ENCODE measurements at places on chromosomes 4 and X.

DNA sequence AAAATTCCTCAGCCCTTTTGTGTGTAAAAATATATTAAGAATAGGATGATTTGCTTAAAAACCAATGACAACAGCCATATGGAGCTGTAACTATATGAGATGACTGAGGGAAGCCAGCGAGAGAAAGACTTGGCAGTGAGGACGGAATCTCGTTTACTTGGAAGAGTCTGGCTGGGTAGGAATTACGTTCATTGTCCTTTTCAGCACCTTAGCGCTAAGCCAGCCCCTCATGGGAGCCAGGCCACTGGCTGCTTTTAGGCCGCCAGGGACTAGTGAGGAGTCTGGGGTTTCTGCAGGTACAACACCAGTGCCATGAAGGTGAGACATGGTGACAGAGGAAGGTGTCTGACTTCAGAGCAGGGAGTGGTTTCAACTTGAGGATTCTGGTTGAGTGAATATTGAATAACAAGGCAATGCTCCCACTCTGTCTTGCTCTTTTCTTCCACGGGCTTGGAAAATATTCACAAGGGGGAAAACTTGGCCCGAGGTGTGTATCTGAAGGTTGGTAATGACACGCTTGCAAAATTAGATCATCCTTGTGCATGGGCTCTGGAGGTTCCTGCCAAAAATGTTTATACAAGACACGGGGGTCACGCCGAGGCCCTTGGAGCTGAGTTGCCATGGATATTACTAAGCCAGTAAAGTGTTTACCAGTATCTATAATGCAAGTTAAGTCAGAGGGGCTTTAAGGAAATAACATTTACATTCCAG is 17.4 kb downstream of the KLF3 start:
- no peak for DNase-seq
- H3K27ac ChIP-seq: no peak overlapping the region
- H3K4me3 ChIP-seq: no peak overlapping the region
- peaks cover 58% of the 10 kb centered on the region for H3K4me1 ChIP-seq
- H3K27me3 ChIP-seq: no peaks in the 10 kb centered on the region
- H3K36me3 ChIP-seq: peaks cover 24% of the 10 kb centered on the region

- H3K27me3 ChIP-seq: no peaks in the 10 kb centered on the region
- H3K4me3 ChIP-seq: no peak overlapping the region
- no peaks in the 10 kb centered on the region for H3K36me3 ChIP-seq
- H3K4me1 ChIP-seq: no peaks in the 10 kb centered on the region
- H3K27ac ChIP-seq: no peak overlapping the region
These were observed 66.0 kb upstream of the PHOX2B start for GRCh38 chr4:41814565-41814964.

- no peaks in the 10 kb centered on the region for H3K27me3 ChIP-seq
- H3K27ac ChIP-seq: peak overlapping the region; percentile 74
- peaks cover 19% of the 10 kb centered on the region for H3K4me1 ChIP-seq
- H3K36me3 ChIP-seq: peaks cover 9% of the 10 kb centered on the region
- H3K4me3 ChIP-seq: peak overlapping the region; percentile 82
These were observed 863 bp upstream of the RAB33A start for GRCh38 chrX:130170752-130171445.

DNA sequence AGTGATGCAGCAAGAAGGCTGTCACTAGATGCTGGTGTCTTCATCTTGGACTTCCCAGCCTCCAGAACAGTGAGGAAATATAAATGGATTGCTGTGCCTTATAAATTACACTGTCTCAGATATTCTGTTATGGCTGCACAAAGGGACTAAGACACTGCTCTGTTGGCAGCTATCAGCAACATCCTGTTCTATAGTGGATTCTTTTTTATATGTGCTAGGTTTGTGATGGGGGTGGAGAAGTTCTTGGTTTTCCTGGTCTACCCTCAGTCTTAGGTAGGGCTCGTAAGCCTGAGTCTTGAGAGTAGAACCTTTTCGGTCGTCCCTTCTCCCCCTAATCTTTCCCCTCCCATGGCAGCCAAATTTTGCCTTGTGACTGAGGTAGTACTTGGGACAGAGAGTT is 17.3 kb downstream of the STIM2 start:
- no peaks in the 10 kb centered on the region for H3K36me3 ChIP-seq
- H3K4me1 ChIP-seq: peaks cover 50% of the 10 kb centered on the region
- DNase-seq: no peak
- no peaks in the 10 kb centered on the region for H3K27me3 ChIP-seq

DNA sequence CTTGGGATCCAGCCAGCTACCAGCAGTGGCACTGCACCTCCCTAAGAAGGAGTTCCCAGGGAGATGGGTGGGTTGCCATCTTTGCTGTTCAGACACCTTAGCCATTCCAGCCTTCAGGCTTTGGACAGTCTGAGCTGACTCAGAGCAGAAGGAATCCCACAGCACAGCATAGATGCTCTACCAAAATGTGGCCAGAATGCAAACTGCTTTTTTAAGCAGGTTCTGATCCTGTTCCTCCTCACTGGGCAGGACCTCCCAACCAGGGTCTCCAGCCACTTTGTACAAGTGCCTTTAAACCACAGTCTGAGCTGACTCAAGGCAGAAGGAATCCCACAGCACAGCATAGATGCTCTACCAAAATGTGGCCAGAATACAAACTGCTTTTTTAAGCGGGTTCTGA is 209.0 kb downstream of the NPNT start:
- no peak overlapping the region for H3K27ac ChIP-seq
- no peaks in the 10 kb centered on the region for H3K4me1 ChIP-seq
- H3K4me3 ChIP-seq: no peak overlapping the region
- H3K36me3 ChIP-seq: peaks cover 32% of the 10 kb centered on the region
- no peak for DNase-seq
- no peaks in the 10 kb centered on the region for H3K27me3 ChIP-seq

- DNase-seq: no peak
- H3K4me1 ChIP-seq: no peaks in the 10 kb centered on the region
These were observed 75.4 kb downstream of the ZNF827 start for GRCh38 chr4:145863191-145863590.

- peak overlapping the region; percentile 38 for H3K4me3 ChIP-seq
- no peaks in the 10 kb centered on the region for H3K4me1 ChIP-seq
- DNase-seq: no peak
- H3K27me3 ChIP-seq: no peaks in the 10 kb centered on the region
- H3K36me3 ChIP-seq: no peaks in the 10 kb centered on the region
These were observed 1.1 kb downstream of the AFF2 start for GRCh38 chrX:148501386-148502066.

DNA sequence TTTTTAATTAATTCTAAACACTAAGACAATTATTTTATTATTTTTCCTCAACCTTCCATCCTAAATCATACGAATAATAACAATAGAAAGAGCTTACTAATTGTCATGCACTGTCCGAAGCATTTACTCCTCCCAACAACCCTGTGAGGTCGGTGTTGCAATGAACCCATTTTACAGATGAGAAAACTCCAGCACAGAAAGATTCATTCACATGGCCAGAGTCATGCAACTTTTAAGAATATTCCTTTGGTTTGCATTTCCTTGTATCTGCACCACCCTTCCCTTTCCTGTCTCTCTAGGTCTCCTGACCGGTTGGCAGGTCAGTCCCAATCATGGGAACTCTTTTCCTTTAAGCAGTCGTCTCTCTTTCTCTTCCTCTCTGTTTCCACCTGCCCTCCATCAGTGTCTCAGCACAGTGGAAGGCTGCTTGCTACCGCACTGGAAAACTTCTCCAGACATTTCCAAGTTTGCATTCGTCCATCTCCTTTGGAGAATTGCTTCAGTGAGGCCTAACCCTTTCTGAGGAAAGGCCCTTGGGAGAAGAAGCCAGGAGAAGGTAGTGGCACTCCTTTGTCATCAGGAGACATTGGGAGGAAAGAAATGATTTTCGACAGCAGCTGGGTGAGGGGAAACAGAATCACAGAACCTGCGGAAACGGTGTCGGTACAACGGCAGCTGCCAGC is 1.9 kb upstream of the TMSB4X start:
- H3K36me3 ChIP-seq: peaks cover 20% of the 10 kb centered on the region
- H3K27ac ChIP-seq: peak overlapping the region; percentile 93
- no peaks in the 10 kb centered on the region for H3K27me3 ChIP-seq
- peak overlapping the region; percentile 97 for H3K4me3 ChIP-seq
- no peak for DNase-seq

- no peaks in the 10 kb centered on the region for H3K27me3 ChIP-seq
- no peak overlapping the region for H3K4me3 ChIP-seq
- no peaks in the 10 kb centered on the region for H3K4me1 ChIP-seq
- H3K36me3 ChIP-seq: no peaks in the 10 kb centered on the region
- no peak overlapping the region for H3K27ac ChIP-seq
- DNase-seq: no peak
These were observed 253.7 kb downstream of the CENPC start for GRCh38 chr4:67291644-67292043.

- H3K27ac ChIP-seq: no peak overlapping the region
- no peak overlapping the region for H3K4me3 ChIP-seq
- no peak for DNase-seq
- no peaks in the 10 kb centered on the region for H3K27me3 ChIP-seq
- H3K4me1 ChIP-seq: no peaks in the 10 kb centered on the region
- H3K36me3 ChIP-seq: no peaks in the 10 kb centered on the region
These were observed 64.9 kb downstream of the ABLIM2 start for GRCh38 chr4:8093587-8094274.

DNA sequence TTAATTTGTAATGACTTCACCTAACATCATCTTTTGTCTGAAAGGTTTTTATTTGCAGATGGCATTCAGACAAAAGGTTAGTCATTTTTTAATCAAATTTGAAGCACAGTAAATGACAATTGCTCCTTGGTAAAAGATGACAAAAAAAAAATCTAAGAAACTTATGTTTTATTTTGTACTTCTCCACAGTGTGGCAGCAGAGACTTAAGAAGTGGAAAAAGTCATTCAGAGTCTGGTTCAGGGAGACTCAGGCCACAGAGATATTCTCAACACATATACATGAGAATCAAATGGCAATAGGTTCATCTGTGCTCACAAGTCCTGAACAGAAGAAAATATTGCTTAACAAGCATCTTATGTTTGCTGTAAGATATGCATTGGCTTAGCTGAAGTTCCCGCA is 436.2 kb downstream of the KCNIP4 start:
- H3K27ac ChIP-seq: no peak overlapping the region
- H3K36me3 ChIP-seq: no peaks in the 10 kb centered on the region
- no peaks in the 10 kb centered on the region for H3K4me1 ChIP-seq
- no peak overlapping the region for H3K4me3 ChIP-seq

- H3K36me3 ChIP-seq: no peaks in the 10 kb centered on the region
- H3K4me1 ChIP-seq: no peaks in the 10 kb centered on the region
- H3K27ac ChIP-seq: no peak overlapping the region
These were observed 49.8 kb downstream of the SCLT1 start for GRCh38 chr4:129043523-129043922.

DNA sequence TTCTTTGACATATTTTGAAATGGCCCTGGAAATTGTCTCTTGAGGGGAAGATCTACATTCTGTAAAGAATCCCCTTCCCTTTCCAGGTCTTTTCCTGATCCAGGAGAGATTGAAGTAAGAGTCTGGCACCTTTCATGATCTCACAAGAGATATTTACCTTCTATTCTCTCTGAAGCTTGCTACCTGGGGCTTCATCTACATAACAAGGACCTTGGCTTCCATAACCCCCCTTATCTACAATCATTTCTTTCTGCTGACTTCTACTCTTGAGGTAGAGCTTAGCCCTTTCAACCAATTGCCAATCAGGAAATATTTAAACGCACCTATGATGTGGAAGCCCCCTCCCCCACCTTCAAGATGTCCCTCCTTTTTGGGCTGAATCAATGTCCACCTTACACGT is 383.7 kb upstream of the MAGEB18 start:
- no peaks in the 10 kb centered on the region for H3K27me3 ChIP-seq

DNA sequence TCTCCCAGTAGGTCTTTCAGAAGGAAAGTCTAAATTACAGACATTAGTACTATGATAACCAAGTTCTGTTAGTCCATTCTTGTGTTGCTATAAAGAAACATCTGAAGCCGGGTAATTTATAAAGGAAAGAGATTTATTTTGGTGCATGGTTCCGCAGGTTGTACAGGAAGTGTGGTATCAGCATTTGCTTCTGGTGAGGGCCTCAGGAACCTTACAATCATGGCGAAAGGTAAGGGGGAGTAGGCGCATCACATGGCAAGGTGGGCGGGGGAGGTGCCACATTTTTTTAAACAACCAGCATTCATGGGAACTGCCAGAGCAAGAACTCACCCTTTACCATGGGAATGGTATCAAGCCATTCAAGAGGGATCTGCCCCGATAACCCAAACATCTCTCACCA is 26.2 kb upstream of the USP46 start:
- no peak overlapping the region for H3K27ac ChIP-seq
- H3K27me3 ChIP-seq: no peaks in the 10 kb centered on the region
- DNase-seq: no peak
- no peak overlapping the region for H3K4me3 ChIP-seq
- no peaks in the 10 kb centered on the region for H3K36me3 ChIP-seq

DNA sequence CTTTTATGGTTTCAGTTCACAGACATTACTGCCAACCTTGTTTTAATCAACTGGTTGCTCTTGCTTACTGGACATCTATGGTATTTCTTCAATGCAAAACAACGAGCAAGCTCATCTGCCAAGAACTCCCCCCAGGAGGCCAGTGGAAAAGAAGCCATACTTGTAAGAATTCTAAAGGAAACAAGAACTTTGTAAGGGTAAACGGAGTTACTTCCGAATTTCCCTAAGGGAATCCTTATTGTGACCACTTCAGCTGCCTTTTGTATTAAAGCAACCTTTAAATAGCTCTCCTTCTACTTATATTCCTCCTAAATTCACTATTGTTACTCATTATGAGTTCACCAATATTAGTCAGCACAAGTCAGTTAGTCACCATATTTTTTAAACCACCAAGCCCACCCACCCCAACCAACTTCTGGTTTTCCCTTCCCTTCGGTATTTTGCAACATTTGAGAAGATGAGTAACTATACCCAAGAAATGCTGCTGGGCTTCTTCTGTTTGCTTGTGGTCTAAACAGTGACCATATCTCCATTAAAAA is 602.8 kb upstream of the DIPK2B start:
- H3K27ac ChIP-seq: no peak overlapping the region
- peaks cover 18% of the 10 kb centered on the region for H3K4me1 ChIP-seq
- DNase-seq: no peak
- no peaks in the 10 kb centered on the region for H3K36me3 ChIP-seq

- no peaks in the 10 kb centered on the region for H3K27me3 ChIP-seq
- DNase-seq: no peak
- no peaks in the 10 kb centered on the region for H3K4me1 ChIP-seq
- no peaks in the 10 kb centered on the region for H3K36me3 ChIP-seq
- H3K27ac ChIP-seq: no peak overlapping the region
These were observed 617.7 kb downstream of the MID1IP1 start for GRCh38 chrX:39418731-39419638.

- no peaks in the 10 kb centered on the region for H3K27me3 ChIP-seq
- H3K4me1 ChIP-seq: no peaks in the 10 kb centered on the region
- H3K36me3 ChIP-seq: no peaks in the 10 kb centered on the region
- no peak overlapping the region for H3K27ac ChIP-seq
- no peak for DNase-seq
These were observed 5.6 kb downstream of the QRFPR start for GRCh38 chr4:121375262-121375661.

DNA sequence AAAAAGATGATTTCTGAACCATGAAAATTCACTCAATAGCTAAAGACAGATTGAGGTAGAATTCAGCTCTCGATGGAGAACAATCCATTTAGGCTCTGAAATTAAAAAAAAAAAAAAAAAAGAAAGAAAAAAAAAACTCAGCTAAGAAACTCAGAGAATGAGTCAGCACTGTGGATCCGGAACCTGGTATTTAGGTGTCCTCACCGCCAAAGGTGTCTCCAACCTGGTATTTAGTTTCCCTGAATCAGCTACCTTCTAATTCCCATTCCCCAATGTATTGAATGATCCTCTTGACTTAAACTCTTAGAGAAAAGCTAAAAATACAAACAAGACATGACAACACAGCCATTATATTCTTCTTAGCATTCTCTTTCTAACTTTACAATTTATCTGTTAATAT is 150.3 kb upstream of the RASGEF1B start:
- no peak overlapping the region for H3K27ac ChIP-seq
- DNase-seq: no peak
- H3K27me3 ChIP-seq: no peaks in the 10 kb centered on the region
- H3K36me3 ChIP-seq: no peaks in the 10 kb centered on the region
- no peak overlapping the region for H3K4me3 ChIP-seq
- H3K4me1 ChIP-seq: no peaks in the 10 kb centered on the region
